ENCODE measurements at places on chromosomes 7 and 10. TPM values are rescaled to one million over a fixed set of nuclear protein-coding genes. Genes with fewer than 3 reads are reported as not detected.

Gene MPP7
- 6.9 TPM for polyA plus RNA-seq

Gene TMEM243
- 35.8 TPM for polyA plus RNA-seq

DNA sequence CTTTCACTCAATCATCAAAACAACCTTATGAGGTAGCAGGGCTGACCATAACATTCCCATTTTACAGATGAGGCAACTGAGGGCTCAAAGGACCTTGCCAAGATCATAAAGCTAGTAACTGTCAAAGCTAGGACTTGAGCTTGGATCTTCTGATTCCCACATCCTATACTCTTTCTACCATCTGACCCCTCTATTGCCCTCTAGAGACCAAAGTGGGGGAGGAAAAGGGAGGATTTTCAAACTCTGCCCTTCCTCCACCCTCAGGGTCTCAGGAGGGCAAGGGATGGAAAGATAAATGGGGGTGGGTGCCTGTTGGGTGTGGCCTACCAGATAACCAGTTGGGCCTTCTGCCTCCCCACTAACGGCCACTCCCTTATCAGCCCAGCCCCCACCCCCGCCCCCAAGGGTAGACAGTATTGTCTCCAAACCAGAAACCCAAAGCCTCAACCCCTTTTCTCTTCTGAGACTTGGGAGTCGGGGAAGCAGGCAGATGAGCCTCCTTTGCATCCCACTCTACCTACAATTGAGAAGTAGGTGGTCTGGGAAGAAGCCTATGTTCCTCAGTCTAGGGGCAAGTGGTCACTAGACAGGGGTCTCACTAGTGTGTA is 7.9 kb downstream of the LDB1 start:
- DNase-seq, result no peak

DNA sequence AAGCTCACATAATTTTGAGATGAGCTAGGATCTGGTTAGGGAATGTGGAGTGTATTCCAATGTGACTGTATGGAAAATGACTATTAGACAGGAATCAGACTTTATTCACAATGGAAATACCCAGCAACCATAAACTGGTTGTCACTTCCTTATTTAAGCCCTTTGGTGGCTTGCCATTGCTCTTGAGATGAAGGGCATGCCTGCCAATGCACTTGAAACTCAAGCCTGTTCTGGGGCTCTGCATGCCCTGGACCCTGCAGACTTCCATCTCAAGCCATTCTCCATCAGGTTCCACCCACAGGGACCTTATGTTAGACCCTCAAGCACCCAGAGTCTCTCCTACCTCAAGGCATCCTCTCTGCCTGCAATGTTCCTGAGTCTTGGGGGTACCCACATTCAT is 145.5 kb downstream of the MPP7 start:
- DNase-seq, result no peak

DNA sequence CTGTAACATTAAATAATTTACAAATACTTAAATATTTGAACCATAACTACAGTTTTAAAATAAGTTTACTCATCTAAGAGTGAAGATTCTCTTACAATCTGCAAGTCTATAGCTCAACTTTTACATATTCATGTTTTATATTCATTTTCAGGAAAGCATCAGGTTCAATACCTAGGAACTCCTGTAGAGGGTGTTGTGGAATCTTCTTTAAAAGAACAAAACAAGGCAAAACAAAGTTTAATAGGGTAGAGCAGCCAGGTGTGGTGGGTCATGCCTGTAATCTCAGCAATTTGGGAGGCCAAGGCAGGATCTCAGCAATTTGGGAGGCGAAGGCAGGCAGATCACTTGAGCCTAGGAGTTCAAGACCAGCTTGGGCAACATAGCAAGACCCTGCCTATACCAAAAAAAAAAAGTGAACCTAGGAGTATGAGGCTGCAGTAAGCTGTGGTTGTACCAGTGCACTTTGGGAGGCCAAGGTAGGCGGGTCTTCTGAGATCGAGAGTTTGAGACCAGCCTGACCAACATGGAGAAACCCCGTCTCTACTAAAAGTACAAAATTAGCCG is 45.1 kb downstream of the ST8SIA6 start:
- no peak for DNase-seq

DNA sequence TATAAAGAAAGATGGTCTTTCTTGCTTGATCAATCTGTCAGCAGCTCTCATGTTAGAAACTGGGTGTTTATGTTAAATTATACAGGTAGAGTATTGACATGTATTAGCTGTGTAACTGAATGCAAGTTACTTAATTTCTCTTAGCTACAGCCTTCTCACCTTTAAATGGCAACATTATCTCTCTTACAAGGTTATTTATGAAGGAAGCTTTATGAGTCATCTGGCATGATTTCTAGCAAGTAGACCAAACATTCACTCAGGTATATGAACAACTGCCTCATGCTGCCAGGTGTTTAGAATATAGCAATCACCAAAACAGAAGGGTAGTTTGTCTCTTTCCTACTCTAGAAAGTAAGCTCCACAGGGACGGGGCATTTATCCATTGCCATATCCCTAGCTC is 8.5 kb downstream of the ARL4A start:
- DNase-seq, result no peak

GRCh38 chr7:66549466-66549865 is 79.2 kb upstream of the KCTD7 start:
- no peak for DNase-seq

- no peak for DNase-seq
These were observed 80.9 kb upstream of the ZNF800 start for GRCh38 chr7:127473409-127473808.

GRCh38 chr7:21617513-21617912 is 74.7 kb downstream of the DNAH11 start:
- no peak for DNase-seq

DNA sequence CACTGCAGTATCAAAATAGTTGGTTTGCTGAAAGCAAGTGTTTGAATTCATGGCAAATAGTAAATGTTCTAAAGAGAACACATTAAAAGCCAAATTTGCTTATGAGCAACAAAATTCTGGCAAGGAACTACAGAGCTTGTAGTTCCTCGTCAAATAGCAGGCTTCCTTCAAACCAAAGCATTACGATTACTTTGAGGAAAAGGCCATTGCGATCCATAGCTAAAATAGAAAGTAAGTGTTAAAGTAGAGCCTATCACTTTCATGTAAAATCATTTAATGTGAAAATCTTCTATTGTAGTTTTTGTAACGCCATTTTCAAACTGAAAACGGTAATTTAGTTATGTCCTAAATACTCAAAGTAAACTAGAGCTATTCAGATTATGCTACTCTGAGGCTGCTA is 20.1 kb downstream of the CACNA2D1 start:
- no peak for DNase-seq

GRCh38 chr7:55022002-55022985 is 3.5 kb downstream of the EGFR start:
- no peak for DNase-seq

Data from renal cortex interstitium (tissue), 15 donors.